Right atrium auricular region (tissue), 2 donors: ENCODE measurements at places on chromosomes 2 and 18.

DNA sequence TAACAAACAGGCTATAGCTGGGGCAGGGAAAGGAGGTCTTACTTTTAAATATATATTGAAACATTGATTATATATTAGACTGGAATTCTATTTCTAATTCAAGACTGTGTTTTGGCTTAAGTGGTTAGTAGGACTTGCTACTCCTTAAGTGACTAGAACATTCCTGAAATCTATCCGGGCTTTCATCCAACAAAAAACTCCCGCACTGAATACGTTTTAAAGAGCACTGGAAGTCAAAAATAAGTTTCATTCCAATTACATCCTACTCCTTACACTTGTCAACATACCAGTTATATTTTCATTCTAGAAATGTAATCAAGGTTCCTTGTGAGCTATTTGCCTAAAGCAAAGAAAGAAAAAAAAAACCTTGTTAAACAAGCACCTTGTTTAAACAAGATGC is 204.6 kb downstream of the SP3 start:
- no peaks in the 10 kb centered on the region for H3K27me3 ChIP-seq
- H3K36me3 ChIP-seq, result no peaks in the 10 kb centered on the region
- no peaks in the 10 kb centered on the region for H3K4me1 ChIP-seq
- no peak for DNase-seq

DNA sequence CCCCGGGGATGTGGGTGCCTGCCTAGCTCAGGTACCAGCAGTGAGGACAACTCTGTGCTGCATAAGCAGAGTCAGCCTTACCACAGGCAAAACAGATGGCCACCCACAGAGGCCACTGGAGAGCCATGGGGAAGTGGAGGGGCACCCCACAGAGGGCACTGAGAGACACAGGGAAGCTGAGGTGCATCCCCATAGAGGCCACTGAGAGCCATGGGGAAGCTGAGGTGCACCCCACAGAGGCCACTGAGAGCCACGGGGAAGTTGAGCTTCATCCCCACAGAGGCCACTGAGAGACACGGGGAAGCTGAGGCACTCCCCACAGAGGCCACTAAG is 134.1 kb upstream of the EPAS1 start:
- no peak overlapping the region for H3K27ac ChIP-seq
- no peak overlapping the region for H3K4me3 ChIP-seq
- no peak for DNase-seq
- no peaks in the 10 kb centered on the region for H3K27me3 ChIP-seq
- H3K36me3 ChIP-seq, result no peaks in the 10 kb centered on the region

- H3K36me3 ChIP-seq, result no peaks in the 10 kb centered on the region
- H3K27me3 ChIP-seq, result no peaks in the 10 kb centered on the region
- H3K4me1 ChIP-seq, result no peaks in the 10 kb centered on the region
- H3K27ac ChIP-seq, result no peak overlapping the region
Observed at GRCh38 chr2:60002183-60002867, 551.1 kb downstream of the BCL11A start.

DNA sequence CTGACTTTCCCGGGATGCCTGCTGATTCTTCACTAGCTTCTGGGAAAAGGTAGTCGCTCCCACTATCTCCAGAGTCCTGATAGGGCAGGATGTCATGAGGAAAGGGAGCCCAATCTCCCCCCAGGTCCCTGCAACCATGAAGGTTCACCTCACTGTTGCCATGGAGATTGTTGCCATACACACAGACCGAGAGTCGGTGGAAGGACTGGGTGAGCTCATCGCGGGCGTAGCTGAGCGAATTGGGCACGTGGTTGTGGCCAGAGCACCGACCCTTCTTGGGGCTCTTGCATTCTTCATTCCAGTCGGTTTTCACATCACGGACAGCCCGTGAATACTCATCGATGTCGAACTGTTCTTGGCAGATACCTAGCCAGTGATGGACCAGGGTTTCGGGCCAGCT is 97.4 kb downstream of the MEP1B start:
- no peaks in the 10 kb centered on the region for H3K27me3 ChIP-seq
- DNase-seq, result peak; percentile 67
- H3K27ac ChIP-seq, result peak overlapping the region; percentile 46
- peaks cover 15% of the 10 kb centered on the region for H3K4me1 ChIP-seq

DNA sequence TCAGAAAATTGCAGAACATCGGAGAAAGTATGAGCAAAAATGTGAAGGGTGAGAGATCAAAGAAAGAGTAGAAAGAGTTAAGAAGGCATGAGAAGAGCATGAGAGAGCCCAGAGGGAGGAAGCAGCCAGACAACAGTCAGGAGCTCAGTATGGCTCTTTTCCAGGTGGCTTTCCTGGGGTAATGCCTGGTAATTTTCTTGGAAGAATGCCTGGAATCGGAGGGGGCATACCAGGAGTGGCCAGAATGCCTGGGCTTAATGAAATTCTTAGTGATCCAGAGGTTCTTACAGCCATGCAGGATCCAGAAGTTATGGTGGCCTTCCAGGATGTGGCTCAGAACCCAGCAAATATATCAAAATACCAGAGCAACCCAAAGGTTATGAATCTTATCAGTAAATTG is 271.8 kb upstream of the TFPI start:
- no peak overlapping the region for H3K27ac ChIP-seq
- H3K27me3 ChIP-seq, result no peaks in the 10 kb centered on the region
- no peak for DNase-seq
- H3K4me3 ChIP-seq, result no peak overlapping the region
- no peaks in the 10 kb centered on the region for H3K4me1 ChIP-seq
- no peaks in the 10 kb centered on the region for H3K36me3 ChIP-seq
